ENCODE measurements at places on chromosomes 13 and 19.

- no peak for DNase-seq
Measured at GRCh38 chr19:17659996-17660395, 28.2 kb downstream of the UNC13A start.

- DNase-seq: no peak
Measured at GRCh38 chr19:46724468-46724867, 7.6 kb upstream of the PRKD2 start.

- no peak for DNase-seq
Measured at GRCh38 chr13:37753776-37754175, 115.8 kb downstream of the TRPC4 start.

GRCh38 chr13:58843071-58843470 lies 1211.5 kb downstream of the PCDH17 start:
- DNase-seq: no peak

DNA sequence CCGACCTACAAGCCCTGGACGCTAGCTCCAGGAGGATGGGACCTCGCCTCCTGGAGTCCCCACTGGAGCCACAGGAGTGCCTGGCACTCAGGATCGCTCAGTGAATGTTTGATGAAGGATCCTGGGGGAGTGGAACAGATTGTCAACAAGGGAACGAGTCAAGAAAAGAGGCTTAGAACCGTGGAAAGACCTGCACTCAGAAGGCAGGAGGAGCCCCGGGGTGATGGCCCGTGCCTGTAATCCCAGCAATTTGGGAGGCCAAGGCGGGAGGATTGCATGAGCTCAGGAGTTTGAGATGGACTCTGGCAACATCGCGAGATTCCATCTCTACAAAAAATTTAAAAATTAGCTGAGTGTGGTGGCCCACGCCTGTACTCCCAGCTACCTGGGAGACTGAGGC lies 38.9 kb downstream of the ATP12A start:
- no peak for DNase-seq

DNA sequence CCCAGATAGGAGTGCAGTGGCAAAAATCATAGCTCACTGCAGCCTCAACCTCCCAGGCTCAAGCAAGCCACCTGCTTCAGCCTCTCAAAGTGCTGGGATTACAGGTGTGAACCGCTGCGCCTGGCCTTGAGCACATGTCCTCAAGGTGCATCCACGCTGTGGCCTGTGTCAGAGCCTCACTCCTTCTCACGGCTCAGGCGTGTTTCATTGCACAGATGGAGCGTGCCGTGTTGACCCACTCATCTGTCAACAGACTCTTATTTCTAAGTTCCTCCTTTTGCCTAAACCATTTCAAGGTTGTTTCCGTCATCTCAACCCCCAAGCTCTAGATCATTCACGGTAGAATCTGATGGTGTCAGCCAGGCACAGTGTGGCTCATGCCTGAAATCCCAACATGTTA lies 28.2 kb downstream of the ATP8B3 start:
- no peak for DNase-seq

DNA sequence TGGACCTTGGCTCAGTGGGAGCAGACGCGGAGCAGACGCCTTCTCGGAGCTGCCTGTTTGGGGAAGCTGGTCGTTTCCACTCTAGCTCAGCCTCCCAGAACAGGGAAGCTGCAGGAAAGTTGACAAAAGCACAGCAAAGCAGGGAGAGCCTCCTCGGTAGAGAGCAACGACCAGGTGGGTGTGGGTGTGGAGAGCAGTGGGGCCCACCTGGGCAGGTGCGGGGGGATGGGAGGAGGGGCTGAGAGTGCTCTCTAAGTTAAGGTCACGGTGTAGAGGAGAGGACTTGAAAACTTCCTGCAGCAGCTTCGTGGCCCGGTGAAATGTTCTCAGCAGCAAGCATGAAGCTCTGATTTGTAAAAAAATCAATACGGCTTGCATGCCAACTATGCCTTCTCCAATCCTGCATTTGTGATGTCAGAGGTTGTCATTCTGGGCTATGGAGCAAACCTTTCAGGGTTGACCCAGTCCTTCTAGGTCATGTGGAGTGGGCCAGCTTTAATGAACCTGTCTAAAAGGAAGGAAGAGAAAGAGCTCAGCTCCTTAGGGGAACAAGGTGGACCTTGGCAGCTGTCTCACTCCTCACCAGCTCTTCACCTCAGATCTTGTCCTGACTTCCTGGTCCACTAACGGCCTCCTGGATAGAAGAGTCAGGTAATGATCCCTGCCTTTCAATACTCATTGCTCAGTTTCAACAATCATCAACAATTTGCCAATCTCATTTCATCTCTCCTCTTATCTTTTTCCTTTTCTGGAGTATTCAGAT lies 85.8 kb upstream of the UBL3 start:
- DNase-seq: no peak

DNA sequence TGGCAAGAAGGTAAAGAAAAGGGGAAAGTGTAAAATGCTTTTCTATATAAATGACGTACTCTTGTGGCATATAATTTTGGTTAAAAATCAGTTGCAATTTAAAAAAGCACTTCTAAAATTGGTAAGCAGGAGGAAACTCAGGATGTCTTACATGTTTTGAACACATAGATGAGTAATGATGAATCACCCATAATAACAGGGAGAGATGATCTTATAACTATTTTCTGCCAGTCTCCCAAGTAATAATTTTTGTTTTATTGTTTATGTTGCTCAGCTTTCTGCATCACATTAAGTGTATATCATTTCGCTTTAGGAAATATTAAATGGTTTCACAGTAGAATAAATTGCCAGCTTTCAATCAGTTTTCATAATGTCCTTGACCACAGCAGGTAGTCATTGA lies 1430.7 kb upstream of the PCDH20 start:
- DNase-seq: no peak

GRCh38 chr13:111475488-111475887 lies 155.0 kb downstream of the TEX29 start:
- no peak for DNase-seq

DNA sequence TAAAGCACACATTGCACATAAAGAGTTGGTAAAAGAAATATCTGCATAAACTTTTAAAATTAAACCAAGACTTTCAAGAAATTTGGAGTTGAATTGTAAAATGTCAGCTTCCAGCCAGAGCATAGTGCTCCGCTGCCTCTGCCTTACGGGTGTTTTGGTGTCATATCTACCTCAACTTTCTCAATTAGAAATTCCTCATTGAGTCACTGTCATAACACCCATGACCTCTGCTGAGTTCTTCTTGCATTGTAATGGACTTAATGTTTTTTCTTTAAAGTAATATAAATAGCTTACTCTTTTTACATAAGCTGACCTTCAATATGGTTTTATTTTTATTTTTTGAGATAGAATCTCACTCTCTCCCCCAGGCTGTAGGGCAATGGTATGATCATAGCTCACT lies 551.0 kb upstream of the NBEA start:
- DNase-seq: no peak

DNA sequence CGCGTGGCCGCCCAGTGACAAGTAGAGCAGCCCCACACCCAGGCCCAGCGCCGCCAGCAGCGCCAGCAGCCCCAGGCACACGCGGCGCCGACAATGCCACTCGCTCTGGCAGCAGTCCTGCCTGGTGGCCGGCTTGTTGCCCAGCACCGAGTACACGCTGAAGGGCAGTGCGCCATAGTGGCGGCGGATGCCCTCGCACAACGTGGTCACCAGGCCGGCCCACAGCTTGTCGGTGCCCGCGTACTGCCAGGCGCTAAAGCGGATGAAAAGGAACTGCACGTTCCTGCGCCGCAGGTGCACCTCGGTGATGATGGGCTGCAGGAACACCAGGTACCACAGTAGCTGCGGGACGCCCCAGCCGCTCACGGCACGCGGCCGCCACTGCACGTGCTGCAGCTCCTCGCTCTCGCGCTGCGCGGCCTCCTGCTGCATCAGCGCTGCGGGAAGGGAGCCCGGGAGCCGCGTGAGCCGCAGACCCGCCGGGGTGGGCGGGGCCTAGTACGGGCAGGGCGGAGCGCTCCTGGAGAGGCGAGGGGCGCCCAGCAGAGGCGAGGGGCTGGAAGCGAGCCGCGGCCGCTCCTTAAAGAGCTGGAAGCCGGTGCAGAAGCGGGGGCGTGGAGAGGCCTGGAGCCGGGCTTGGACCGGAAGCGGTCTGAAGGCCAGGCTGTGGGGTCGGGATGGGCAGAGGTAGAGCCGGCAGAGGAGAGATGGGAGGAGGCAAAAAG lies 7.3 kb downstream of the NKPD1 start:
- peak; percentile 10 for DNase-seq

GRCh38 chr19:46924874-46925547 lies 64.2 kb downstream of the ARHGAP35 start:
- DNase-seq: no peak

- no peak for DNase-seq
Measured at GRCh38 chr19:3966051-3967017, 4.6 kb downstream of the DAPK3 start.

DNA sequence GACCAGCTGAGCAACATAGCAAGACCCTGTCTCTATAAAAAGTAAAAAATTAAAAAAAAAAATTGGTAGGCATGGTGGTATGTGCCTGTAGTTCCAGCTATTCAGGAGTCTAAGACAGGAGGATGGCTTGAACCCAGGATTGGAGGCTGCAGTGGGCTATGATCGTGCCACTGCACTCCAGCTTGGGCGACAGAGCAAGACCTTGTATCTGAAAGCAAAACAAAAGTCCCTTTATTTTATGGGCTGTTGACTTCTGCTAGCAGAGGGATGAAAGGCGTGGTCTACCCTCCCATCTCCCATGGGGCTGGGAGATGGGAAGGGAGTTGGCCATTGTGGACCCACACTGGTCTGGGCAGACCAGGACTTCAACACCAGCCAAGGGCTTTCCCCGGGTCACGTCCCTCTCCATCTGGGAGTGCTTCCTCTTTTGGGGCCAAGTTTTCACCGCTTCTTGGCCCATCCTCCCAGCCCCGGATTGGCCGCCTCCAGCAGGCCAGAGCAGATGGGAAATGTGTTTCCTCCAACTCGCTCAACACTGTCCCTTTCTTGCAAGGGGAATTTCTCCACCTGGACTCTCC lies 2.2 kb upstream of the TNFSF9 start:
- peak; percentile 22 for DNase-seq

- no peak for DNase-seq
Measured at GRCh38 chr13:43915451-43915850, 35.7 kb downstream of the LACC1 start.

GRCh38 chr13:95247852-95248251 lies 53.4 kb downstream of the ABCC4 start:
- no peak for DNase-seq

GRCh38 chr19:55098716-55099556 lies 18.5 kb downstream of the PPP1R12C start:
- no peak for DNase-seq

DNA sequence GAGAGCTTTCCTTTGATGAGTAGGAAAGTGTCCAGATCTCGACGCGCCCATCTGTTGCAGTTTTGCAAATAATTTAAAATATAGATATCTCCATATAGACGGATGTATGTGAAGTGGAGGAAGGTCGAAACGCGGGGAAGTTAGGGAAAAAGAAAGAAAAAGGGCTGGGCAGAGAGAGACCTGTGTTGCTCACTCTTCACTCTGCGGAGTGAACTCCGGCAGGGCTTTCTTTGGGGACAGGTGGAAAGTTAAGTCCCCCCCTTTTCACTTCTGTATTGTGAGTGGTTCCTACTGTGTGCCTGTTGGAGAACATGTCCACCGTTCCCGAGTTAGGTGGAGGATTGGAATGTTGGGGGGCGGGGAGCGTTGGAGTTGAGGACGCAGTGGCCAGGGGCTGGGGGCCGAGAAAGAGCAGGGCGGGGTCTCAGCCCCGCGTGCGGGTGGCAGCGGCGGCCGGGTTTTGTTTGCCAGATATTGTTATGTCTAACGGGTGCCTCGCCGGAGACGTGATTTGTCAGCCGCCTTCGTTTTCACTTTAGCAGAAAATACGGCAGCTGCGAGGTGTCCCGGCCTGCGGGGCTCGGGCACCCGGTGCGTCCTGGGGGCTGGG lies 145.1 kb upstream of the ZNF536 start:
- DNase-seq: no peak

DNA sequence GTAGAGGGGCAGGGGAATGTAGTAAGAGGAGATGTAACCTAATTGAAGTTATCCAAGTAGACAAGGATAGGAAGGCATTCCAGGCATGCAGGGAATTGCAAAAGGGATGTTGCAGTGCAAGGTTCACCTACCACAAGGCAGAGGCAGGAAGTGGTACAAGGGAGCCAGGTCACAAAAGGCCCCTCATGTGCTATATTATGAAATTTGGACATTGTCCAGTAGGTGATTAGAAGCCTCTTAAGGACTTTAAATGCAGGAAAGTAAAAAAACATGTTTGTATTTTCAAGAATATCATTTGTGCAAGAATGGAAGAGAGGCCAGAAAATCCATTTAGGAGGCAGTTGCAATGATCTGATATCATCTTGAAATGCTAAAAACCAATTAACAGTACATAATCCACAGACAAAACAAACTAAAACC lies 111.4 kb downstream of the FRY start:
- no peak for DNase-seq

GRCh38 chr13:110137680-110138009 lies 169.3 kb downstream of the COL4A1 start:
- DNase-seq: no peak

- no peak for DNase-seq
Measured at GRCh38 chr13:50918567-50918966, 9.0 kb downstream of the RNASEH2B start.

GRCh38 chr13:44516771-44517170 lies 59.4 kb downstream of the TSC22D1 start:
- no peak for DNase-seq

GRCh38 chr13:96089749-96090239 lies at the start of gene HS6ST3:
TSS of gene HS6ST3 (plus strand) at chr13:96090107.
- DNase-seq: no peak

GRCh38 chr13:34462843-34463242 lies 479.2 kb upstream of the NBEA start:
- DNase-seq: no peak

GRCh38 chr19:6187374-6187773 lies 51.9 kb downstream of the ACSBG2 start:
- no peak for DNase-seq

DNA sequence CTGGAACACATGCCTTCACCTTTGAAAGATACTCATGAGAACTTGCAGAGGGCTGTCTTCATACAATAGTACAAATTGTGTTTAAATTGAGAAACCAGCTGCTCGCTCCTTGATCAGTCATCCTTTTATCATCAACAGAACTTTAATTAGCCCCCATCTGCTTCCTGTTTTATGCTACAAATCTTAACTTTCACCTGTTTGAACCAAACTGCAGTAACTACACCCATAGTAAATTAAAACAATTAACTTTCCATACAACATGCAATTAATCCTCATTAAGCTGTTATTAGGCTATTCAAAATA lies 85.2 kb downstream of the FOXO1 start:
- no peak for DNase-seq

GRCh38 chr19:29315556-29316190 lies 102.7 kb upstream of the UQCRFS1 start:
- no peak for DNase-seq

GRCh38 chr19:39310558-39311311 lies 9.9 kb downstream of the LRFN1 start:
- no peak for DNase-seq

DNA sequence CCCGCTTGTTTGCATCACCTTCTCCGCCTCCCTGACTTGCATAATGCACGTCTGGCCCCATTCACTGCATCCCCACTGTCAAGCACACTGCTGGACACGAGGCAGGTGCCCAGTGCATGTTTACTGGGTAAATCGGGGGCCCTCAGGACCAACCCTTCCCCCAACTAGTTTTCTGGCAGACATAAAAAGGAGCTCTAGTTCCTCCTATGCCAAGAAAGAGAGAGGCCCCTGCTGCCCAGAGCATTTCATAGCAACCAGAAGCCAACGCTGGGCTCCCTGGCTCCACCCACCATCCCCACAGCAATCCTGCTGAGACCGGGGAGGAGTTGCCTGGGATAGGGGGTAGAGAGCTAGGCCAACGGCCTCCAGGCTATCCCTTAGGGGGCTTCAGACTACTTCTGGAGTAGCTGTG lies 23.2 kb downstream of the ANKRD27 start:
- DNase-seq: peak; percentile 67

- DNase-seq: no peak
Measured at GRCh38 chr19:18984251-18984650, 43.2 kb upstream of the HOMER3 start.

Data from substantia nigra (tissue), 51 donors.